ENCODE measurements at places on chromosomes 7 and 10.

DNA sequence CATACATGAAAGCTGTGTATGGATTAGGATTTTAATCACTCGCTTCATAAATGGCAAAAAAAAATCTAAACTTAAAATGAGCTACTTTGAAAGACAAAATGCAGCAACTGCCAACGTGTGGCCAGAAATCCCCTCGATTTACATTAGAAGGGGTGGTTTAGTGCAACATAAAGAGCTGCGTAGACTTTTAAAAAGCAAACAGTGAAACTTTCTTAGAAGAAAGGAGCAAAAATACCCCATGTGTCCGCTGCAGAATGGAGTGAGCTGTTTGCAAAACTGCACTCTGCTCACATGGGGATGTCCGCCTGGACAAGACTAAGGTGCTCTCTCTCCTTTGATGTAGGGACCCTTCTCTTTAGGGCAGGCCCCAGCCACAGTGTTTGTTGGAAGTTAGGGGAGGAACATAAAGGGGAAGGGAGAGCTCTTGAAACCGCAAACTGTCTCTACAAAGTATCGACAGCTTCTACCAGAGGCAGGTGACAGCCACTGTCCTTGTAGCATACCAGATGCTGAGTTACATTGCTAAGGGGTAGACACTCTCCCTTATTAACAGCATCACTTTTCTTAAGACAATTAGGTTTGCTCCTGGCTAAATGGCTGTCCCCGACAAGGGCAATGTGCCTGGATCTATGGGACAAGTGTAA lies 528.1 kb downstream of the KCNMA1 start:
- DNase-seq = no peak

GRCh38 chr7:72493850-72494661 lies 81.9 kb upstream of the CALN1 start:
- peak; percentile 49 for DNase-seq

- no peak for DNase-seq
Observed at GRCh38 chr7:112400141-112400540, 50.1 kb upstream of the IFRD1 start.

DNA sequence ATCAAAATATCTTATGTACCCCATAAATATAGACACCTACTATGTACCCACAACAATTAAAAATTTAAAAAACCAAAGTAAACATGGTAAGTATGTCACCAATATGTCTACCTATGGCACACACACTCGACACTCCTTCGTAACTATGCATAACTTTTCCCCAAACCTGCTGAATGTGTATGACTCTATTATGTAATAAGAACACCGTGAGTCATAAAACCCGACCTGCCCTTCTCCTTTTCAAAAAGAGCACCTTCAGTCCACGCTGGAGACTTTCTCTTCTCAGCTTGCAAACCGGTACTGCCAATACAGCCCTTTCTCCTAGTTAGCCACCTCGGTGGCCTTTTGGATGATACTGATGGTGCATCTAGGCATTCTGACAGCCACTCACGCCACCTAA lies 186.3 kb downstream of the PRPF18 start:
- DNase-seq = no peak

DNA sequence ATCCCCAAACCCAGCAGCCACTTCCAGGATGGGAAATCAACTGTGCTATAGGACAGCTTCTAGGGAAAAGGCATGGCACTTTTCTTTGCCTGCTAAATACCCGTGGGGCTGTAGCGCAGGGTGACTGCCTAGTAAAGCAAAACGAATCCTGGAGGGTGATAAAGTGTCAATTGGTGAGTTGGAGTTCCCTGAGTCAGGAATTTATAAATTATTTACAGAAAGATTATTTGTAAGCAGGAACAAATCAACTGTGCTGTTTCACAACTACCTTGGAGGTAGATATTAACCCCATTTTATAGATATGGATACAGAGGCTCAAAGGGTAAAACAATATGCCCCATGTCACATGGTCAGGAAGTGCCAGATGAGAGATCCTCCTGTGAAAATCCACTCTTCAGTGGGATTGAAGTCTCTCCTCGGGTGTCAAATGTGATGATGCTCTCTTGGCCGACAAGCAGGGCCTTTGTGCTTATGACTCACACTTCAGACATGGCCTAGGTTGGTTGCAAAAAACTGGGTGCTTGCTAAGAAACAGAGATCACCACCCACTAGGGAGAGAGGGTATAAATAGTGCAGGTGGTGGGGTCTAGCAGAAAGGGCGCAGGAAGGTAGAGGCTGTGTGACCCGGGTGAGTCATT lies 383.2 kb upstream of the ZMIZ1 start:
- DNase-seq = no peak

Data from SK-N-DZ (cell line).